ENCODE measurements at places on chromosomes 2 and 18.

- no peak for DNase-seq
These were observed 180.8 kb downstream of the VAPA start for GRCh38 chr18:10094655-10095054.

GRCh38 chr2:12759248-12759647 lies 42.5 kb downstream of the TRIB2 start:
- DNase-seq = no peak

DNA sequence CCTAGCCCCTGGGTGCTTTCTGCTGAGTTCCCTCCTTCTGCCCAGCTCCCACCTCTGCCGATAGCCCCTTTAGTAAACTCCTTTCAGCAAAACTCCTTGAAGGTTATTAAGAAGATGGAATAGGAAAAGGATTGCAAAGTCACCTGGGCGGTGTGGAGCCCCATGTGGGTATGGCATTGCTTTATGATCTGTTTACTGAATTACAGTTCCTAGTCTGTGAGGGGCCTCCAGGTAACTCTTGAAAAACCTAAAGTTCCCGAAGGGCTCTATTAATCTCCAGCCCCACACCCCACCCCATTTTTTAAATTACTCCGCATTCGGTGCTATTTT lies 116.9 kb upstream of the UXS1 start:
- no peak for DNase-seq

DNA sequence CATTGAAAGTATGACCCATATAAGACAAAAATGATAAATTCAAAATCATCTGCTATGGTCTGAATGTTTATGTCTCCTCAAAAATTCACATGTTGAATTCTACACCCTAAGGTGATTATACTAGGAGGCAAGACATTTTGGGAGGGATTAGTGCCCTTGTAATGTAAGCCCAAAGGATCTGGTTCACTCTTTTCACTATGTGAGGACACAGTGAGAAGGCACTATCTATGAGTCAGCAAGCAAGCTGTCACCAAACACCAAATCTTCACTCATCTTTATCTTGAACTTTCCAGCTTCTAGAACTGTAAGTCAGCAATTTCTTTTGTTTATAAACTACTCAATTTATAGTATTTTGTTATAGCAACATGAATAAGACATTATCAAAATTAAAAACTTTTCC lies 284.7 kb upstream of the ZC3H15 start:
- no peak for DNase-seq

DNA sequence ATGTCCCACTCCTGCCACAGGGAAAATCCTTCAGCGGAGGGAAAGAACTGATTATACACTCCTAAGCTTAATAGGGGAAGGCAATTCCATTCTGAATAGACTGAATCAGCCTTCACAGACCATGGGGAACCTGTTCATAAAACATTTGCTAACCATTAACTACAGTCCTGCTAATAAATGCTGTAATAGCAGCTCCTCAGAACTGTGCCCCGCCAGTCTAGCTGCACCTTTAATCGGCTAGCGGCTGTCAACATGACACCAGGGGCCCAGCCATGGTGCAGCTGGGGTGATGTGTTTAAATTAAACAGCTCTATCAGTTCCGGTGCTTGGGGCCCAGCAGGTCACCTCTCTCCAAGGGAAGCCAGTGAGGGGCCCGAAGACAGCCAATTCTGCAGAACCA lies 77.8 kb downstream of the GALNT14 start:
- DNase-seq = no peak

DNA sequence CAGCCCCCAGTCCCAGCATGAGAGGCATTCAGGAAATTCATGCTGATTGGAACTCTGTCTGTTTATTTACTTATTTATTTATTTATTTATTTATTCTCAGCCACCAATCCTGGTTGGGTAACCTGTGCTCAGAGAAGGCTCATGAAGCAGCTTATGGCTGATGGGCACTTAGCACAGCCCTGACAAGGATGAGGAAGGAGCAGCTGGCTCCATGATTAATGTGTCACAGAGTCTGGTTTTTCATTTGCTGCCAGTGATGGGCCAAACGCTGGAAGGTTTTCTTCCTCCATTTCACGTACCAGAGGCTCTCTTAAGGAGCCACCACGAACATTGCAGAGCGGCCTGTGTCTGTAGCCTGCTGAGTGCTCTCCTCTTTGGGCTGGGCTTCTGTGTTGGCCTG lies 28.3 kb upstream of the KCNS3 start:
- no peak for DNase-seq

DNA sequence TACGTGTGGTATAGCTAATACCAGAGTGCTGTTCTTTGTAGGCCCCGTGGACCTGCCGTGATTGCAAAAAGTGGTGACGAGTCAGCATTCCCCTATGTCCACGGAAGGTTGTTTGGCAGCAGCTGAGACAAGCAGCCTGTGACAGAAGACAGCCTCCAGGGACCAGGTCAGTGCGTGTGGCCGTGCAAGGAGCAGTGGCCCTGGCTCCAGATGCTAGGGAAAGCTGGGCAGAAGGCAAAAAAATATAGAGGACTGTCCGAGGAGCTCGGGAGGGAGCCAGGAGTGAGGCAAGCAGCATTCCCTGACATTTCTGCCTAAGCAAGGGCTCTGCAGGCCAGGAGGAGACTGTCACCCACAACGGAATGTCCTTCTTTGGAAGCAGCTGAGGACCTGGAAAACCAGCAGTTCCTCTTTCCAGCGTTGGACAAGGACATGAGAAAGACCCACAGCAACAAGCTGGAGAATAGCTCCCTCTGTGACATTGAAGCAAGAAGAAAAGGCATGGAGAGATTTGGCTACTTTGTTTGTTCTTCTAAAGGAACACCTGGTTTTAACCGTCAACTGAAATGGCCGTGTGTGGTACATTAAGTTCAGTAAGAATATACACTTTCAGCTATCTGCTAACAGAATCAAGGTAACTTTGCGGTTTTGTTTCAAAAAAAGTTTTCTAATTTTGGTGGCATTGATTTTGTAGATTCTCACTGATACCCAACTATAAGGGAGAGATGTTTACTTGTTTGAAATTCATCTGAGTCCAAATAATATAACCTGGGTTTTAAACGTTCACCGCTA lies 58.3 kb downstream of the NPAS2 start:
- no peak for DNase-seq

DNA sequence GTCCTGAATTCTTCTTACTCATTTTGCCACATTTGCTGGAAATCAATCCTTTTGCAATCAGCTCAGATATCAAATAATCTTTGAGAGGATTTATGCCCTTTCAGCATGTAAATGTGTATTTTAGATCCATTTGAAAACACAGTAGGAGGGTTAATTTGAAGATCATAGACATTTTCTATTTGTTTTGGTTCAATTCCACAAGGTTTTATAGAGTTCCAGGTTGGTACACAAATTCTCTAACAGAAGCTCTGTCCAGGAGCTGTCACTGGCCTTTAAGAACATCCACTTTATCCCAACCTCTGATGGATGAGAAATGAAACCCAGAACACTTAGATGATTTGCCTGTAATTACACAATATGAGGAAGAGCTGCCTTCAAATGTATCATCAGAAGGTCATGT lies 157.3 kb upstream of the CHAC2 start:
- no peak for DNase-seq

GRCh38 chr2:132621131-132621875 lies 48.7 kb downstream of the LYPD1 start:
- DNase-seq = no peak

DNA sequence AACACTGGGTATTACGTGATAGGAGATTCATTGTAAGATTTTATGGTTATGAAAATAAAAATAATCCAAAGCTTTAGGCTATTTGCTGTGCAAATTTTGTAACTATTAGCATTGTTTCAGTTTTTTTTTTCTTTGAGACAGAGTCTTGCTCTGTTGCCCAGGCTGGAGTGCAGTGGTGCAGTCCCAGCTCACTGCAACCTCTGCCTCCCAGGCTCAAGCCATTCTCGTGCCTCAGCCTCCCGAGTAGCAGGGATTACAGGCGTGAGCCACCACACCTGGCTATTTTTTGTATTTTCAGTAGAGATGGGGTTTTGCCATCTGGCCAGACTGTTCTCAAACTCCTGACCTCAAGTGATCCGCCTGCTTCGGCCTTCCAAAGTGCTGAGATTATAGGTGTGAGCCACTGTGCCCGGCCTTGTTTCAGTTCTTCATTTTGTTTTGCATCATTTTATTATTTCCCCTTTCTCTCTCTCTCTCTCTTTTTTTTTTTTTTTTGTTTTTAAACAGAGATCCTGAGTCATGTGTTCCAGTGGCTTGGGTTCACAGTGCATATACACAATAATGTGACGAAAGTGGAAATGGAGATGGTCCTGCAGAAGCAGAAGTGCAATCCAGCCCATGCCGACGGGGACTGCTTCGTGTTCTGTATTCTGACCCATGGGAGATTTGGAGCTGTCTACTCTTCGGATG lies 25.8 kb downstream of the CASP10 start:
- DNase-seq = no peak

DNA sequence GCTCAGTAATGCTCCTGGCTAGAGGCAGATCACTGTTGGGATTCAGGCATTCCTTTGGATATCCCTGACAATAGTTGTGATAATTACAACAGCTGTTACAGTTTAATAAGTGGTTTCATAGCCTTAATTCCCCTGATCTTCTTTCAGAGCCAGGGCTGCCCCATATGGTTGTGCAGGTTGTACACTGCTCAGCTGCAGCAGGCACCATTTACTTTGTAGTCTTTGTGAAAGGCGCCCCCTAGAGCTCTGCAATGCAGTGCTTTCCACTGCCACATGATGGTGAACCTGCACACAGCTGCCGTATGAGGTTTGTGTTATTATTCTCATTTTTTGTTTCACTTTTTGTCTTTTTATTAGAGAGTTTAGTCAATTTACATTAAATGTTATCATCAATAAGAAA lies 239.1 kb downstream of the KCNS3 start:
- DNase-seq = no peak

DNA sequence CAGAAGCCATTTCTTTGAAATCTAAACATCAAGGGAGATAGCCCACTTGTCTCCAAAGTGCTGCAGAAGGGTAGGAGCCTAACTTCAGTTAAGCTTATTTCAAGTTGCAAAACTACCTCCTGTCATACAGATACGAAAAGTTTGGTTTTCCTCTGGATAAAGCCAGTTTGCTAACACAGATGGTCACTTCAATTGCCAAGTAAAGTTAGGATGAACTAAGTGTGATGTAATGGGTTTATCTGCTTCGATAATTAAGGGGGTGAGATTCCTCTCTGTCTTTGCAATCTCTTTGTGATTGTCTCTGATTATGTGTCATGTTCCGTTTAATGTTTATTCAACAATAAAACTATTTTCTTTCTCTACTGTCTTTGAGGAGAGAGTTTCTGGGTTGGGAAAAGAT lies 156.4 kb downstream of the SLC39A10 start:
- DNase-seq = no peak

DNA sequence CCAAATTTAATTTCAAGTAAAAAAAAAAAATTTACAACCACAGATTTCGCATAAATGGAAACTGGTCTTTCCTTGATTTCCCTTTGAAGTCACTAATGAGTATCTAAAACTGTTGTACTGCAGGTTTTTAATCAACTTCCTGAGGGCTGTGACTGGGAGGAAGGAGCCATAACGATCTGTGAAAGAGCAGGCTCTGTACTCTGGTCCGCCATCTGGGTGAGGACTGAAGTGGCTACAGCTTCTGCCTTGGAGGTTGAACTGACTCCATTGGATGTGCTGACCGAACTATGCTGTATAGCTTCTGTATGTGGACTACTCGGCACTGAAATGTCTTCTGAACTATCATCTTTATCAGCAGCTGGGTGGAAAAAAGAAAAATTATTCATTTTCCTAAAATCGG lies 69.3 kb upstream of the CHN1 start:
- DNase-seq = no peak

- no peak for DNase-seq
These were observed 167.2 kb upstream of the MGAT5 start for GRCh38 chr2:134086594-134087219.

DNA sequence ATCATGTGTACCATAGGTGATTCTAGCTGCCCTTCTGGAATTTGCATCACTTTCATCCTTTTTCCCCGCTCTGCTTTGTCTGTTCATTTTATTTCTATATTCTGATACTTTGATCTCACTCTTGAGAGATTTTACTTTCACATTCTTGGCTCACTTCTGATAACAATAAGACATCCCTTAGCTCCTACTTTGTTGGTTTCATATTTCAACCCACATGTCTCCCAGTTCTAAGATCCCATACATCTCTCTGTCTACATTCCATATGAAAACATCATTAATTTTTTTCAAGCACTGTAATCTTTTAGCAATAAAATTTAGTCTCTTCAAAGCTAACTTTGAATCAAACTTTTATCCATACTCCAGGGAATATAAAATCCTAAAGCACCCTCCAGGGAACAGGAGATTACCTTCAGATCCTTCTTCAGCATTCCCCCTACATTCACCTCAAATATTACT lies 75.6 kb downstream of the COL3A1 start:
- DNase-seq = no peak

GRCh38 chr2:125573432-125573831 lies 1082.5 kb upstream of the GYPC start:
- DNase-seq = no peak
